HS-5 (cell line): ENCODE measurements at places on chromosomes 5 and 9.

DNA sequence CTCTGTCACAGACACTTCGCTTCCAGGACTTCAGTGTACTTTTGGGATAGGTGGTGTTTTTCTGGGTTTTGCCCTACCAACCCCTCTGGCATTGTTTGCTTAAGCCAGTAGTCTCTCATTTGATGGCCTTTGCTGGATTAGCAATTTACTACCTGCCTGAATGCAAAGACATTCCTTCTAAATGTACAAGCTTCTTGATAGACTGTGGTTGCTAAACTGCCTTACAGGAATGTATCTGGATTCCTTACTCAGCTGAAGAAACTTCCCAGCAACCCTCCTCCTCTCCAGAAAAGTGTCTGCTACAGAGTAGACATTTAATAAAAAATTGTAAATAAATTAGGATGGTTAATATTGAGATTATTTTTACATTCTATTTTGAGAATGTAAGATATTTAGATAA, 1916.7 kb downstream of the EFNA5 start:
- no peak for DNase-seq

DNA sequence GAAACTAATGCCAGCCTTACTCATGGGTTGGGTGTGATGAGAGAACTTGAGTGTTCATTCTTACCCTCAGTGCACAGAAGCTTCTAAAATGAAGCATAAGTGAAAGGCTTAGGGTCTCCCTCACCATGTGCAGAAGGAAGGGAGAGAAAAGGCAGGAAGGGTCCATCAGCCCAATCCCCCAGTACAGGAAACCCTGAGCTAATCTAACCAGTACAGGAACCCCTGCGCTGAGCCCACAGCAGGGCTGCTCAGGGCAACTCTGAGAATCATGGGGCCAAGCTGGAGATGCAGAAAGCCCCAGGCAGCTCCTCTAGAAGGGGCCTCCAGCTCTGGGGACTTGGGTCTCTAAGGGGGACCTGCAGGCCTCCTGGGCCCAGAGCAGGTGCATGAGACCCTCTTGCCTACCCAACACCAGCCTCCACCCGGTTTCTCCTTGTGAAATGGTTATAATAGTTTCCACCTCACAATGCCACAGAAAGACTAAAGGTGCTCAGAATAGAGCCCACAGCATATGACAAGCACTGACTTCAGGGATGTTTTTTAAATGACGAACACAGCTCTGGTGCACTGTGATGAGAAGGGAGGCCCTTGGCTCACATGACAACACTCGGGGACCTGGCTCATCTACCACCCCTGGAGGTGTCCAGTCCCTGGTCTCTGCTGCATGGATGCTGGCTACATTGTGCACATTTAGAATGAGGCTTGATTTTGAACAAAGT, 190.1 kb downstream of the ACTL7B start:
- no peak for DNase-seq

DNA sequence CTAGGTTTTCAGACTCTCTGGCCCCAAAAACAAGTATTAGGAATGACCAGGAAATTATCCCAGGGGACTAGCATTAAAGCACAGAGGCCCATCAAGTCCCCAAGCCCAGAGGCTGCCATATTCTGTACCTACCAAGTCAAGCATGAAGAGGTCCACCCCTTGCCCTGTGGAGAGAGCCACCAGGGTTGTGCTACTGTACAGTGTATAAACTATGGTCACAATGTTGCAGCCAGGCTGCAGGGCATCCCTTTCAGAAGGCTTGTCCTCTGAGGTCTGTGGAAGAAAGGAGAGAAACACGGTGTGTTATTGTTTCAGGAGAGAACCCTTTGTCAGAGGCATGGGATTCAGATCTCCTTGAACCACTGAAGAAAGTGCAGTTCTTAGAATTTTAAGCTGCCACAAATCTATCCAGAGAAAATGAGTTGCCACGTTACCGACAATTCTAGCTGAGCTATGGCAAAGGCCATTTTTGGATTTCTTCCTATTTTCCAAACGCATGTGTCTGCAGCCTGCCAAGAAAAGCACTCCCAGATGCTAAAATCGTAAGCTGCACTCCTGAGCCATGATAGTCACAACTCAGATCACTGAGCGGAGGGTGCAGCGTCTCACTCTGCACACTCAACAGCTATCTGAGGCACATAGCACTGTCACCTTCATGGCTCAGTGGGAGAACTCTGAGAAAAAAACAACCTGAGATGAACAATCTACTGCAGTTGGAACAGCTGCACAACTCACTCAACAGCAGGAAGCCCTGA, 45.5 kb upstream of the SPATA31E1 start:
- no peak for DNase-seq

GRCh38 chr5:30574761-30575160, 618.7 kb upstream of the CDH6 start:
- DNase-seq = peak; percentile 15

DNA sequence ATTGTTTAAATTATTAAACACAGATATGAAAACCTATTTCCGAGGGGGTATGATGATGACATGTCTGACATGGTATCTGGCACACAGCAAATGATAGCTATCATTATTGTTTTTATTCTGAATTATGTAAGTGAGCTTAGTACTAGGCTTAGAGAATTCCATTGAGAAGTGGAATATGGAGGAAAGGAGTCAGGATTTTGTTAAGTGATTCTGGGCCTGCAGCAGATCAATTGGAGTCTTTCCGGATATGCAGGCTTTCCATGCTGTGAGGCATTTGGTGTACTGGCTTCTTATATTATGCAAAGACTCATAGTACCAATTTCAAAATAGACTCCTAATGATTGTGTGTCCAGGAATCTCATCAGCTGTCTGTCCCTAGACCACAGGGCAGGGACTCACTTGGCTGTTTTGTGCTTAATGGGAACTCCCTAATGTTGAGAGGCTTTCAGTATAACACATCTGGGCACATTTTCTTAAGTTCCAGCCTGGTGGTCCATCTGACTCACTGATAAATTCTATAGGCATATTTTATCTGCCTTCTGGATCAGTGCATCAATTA, 180.0 kb upstream of the KLF9 start:
- DNase-seq = no peak

GRCh38 chr9:88852794-88853193, 138.5 kb upstream of the S1PR3 start:
- peak; percentile 88 for DNase-seq

DNA sequence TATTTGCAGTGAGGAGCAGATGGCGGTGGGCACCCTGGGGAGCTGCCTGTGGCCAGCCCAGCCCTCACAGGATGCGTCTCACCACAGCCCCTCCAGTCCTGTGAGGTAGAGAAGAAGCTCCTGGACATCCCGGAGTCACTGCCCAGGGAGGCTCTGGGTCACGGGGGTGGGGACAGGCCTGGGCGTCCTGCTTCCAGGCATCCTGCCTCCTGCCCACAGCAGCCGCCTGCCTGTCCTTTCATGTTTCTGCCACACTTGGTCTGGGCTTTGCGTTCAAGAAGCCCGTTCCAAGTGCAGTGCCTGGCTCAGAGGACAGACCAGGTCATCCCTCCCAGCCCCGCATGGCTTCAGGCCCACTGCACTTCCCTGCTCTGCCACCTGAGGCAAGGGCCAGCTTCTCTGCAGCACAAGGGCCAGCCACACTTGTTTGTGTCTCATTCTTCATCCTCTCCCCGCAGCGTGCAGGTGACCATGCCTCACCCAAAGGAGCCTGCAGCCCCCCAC, 38.2 kb downstream of the ZDHHC11B start:
- no peak for DNase-seq

DNA sequence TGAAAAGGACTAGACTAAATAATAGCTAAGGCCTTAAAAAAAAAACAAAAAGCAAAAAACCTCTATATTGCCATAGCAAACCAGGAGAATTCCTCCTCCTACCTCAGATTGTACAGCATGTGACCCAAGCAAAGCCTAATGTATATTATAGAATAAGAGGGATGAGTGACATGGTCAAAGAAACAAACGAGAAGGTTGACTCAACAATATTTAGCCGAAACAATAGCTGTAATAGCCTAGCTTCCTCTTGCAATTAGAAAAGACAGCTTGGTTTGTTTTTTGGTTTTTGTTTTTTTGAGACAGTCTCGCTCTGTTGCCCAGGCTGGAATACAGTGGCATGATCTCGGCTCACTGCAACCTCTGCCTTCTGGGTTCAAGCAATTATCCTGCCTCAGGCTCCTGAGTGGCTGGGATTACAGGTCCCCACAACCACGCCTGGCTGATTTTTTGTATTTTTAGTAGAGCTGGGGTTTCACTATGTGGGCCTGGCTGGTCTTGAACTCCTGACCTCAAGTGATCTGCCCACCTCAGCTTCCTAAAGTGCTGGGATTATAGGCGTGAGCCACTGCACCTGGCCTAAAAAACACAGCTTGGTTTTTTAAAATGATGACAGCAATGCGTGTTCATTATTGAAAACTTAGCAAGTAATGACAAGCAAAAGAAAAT, 5.6 kb downstream of the NLN start:
- DNase-seq = no peak
